ENCODE measurements at places on chromosomes 12 and 14.

GRCh38 chr14:88597601-88598000 is 34.8 kb downstream of the ZC3H14 start:
- no peak for DNase-seq

DNA sequence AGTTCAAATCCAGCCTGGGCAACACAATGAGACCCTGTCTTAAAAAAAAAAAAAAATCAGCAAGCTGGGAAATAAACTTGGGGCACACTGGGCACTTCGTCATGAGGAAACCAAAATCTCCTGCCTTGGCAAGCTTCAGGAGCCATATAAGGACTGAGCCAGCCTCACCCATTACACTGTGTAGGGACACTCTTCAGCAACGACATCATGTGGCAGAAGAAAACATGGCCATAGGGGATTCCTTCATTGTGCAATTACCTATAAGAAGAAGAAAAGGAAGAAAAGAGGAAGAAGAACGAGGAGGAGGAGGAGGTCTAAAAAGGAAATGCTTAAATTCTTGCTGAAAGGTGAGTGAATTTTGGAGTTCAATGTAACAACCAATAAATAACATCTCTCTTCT is 26.1 kb upstream of the IFNG start:
- DNase-seq, result no peak

DNA sequence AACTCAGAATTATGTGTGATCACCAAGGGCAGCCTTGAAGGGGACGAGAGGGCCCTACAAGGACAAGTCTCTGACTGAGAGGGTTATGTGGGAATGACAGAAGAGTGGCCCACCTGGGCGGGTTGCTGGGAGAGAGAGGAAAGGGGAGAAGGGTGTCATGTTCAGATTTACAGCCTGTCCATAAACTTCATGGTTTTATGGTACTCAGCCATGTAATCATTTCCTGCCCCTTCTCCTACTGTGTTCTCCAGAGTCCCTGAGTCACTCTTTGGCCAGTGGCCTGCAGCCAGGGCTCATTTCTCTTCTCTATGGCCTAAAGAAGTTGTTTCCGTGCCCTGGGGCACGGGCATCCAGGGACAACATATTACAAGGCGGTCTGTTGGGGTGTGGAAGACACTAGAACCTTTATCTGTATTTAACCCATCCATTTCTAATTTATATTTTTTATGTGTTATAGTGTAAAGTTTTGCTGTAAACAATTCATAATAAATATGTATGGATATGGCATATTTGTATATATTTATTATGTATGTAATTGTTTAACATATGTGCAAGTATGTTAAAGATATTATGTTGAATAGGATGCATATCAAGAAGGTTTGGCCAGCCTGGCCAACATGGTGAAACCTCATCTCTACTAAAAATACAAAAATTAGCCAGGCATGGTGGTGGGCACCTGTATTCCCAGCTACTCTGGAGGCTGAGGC is 26.9 kb downstream of the DDX47 start:
- no peak for DNase-seq

DNA sequence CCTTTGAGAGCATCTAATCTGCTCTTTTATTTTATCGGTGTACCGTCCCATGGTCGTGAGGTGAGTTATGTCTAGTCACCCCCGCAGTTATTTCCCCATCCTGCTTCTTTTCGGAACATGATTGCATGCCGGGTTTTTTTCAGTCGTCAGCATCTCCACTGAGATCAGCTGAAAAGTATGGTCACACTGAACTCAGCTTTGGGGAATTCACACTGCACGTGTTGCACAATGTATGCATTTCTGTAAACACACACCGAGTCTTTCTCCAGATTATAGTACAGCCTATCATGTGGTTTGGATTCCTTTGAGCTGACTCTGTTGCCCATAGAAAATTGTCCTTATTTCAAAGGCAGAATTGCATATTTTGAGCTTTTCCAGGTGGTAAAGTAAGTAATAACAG is 24.6 kb downstream of the PLXNC1 start:
- DNase-seq, result no peak

- DNase-seq, result no peak
Measured at GRCh38 chr12:21912318-21912717, 28.9 kb downstream of the ABCC9 start.

- no peak for DNase-seq
Measured at GRCh38 chr12:26317942-26318575, 122.7 kb downstream of the SSPN start.

DNA sequence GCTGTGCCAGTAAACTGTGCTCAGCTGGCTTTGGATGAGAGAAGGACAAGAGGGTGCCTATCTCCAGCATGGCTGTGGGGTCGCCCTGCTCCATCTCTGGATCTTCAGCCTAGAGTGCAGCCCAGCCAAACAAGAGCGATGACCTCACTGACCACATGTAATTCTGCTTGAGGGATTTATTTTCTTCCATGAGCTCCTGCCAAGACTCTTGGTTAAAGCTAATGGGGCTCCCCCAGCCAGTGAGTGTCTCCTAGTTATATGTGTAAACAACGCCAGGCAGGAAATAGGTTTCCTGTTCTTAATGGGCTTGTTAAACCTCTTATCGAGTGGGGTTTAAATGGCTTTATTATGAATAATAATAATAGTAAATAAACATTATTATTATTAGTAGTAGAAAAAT is 397.2 kb downstream of the NRXN3 start:
- no peak for DNase-seq

DNA sequence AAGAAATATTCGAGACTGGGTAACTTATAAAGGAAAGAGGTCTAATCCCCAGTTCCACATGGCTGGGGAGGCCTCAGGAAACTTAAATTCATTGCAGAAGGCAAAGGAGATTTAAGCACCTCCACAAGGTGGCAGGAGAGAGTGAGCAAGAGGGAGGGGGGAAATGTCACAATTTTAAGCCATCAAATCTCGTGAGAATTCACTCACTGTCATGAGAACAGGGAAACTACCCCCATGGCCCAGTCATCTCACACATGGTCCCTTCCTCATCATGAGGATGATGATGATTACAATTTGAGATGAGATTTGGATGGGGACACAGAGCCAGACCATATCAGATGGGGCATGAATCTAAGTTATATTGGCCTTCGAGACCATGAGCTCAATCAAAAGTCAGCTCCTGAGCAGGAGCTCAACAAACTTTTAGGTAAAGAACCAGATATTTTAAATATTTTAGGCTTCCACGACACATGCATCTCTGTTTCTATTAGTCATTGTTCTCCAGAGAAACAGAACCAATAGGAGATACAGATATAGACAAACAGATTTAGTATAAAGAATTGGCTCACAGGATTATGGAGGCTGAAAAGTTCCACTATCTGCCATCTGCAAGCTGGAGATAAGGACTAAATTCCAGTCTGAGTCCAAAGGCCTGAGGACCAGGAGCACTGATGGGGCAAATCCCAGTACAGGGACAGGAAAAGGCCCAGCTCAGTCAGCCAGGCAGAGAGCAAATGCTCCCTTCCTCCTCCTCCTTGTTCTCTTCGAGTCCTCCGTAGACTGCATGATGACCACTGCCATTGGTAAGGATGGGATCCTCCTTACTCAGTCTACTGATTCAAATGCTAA is 24.9 kb downstream of the DGLUCY start:
- no peak for DNase-seq

DNA sequence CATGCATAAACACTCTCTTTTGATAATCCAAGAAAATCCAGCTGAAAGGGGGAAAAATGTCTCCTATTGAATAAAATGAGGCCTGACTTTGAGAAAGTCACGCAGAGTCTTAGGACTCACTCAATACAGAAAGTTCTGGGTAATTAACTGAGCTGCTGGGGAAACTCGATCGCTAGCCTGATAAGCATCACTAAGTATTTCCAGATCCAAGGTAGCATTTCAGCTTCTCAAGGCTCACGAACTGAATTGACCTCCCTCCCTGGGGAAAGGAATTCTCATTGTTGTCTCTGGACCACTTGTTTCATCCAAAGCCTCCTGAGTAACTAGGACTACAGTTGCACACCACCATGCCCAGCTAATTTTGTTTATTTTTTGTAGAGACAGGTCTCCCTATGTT is 13.8 kb upstream of the ANAPC5 start:
- DNase-seq, result no peak

DNA sequence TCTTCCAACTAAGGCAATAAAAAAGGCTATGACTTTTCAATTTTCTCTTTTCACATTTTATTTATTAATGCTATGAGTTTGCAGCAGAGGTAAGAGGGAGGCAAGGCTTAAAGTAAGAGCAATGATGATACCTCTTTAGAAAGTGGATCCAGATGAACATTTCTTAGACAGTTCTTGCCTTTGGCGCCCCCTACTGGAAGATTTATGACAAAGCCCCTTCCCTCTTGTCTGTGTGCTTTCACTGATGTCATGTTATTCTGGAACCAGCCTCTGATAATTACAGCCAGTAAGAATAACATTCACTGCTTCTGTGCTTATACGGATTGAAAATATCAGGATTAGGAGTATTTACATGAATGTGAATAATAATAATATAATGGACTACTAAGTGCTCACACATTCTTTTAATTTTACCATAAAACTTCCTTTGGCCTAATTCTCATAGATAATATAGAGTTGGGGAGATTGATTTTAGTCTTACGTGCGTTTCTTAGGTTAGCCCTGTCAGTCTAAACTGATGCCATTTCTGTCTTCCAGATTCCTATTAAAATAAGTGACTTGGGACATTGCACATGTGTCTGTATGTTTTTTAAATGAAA is 1929.9 kb upstream of the SEL1L start:
- peak; percentile 39 for DNase-seq

DNA sequence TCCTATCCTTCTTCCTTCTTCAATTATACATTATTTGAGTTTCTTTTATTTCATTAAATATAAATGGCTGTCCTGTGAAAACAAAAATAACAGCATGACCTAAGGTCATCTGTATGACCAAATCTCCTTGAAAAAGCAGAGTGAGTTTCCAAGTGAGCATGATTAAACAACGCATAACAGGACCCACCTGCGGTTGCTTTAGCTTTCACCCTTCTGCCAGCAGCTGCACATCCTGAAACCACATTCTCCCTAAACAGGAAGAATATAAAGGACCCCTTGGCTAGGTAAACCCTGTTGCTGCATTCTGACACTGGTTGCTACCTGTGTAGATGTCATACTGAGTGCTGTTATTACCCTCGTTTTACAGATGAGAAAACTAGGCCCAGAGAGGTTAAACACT is 42.8 kb upstream of the CPM start:
- no peak for DNase-seq

- DNase-seq, result no peak
Measured at GRCh38 chr12:132610051-132610759, at the start of gene LRCOL1. Gene LRCOL1 (minus strand): TSS chr12:132610582. CDS start chr12:132606251, 4,331 bp downstream.

- DNase-seq, result no peak
Measured at GRCh38 chr12:55132816-55133215, 6.6 kb downstream of the OR9K2 start.

- DNase-seq, result no peak
Measured at GRCh38 chr14:46480817-46481216, 170.8 kb downstream of the RPL10L start.
